Right cardiac atrium (tissue), 5 donors: ENCODE measurements at places on chromosomes 12 and 14.

DNA sequence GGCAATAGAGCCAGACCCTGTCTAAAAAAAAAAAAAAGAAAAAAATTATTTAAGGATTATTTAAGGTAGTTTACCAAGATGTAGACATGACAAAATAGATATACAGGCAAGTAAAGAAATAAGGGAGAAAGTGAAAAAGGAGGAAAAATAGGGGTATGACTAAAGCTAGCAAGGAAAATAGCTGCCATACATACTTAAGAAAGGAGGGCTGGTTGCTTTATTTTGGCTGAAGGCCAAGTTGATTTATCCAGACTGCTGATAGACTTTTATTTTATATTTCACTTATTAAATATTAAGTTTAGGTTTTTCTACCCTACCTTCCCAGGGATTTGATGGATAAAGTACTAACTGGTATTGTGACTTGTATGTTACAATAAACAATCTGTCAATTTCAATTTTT, 8.3 kb upstream of the AEBP2 start:
- DNase-seq = no peak

- no peak for DNase-seq
These were observed 306.1 kb upstream of the RGS6 start for GRCh38 chr14:71625891-71626701.

- no peak for DNase-seq
These were observed 242.2 kb upstream of the OR4E1 start for GRCh38 chr14:21915826-21916225.

DNA sequence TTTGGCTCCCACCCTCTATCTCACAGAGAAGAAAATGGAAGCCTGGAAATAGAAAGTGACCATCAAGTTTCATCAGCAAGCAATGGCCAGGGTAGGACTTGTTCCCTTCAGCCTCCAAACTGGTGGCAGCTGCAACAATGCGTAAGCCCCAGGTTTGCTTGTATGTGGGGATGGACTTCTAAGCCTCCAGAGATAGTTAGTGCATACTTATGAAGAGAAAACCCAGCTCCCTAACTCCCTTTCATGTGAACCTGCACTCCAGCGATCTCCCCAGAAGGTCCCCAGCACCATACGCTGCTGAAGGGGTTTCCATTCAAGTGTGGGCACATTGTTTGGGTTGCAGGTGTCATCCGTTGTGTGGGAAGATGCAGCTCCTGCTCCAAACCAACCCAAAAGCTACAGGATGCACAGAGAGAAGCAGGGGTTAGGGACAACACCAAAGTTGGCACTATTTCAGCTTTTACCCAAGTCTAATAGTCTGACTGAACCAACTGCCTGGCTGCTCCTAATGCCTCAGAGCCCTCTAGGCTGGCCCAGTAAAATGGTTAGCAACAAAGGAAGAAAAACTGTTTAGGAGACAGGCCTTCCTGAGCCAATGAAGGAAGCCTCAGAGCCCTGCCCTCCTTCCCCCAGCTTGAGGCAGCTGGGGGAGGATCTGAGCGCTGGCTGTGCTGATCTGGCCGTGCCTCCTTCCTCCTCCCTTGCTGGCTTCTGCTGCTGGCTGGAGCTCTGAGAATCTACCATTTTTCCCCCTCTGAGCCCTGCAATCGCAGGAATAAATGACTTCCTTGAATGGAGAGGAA, 12.3 kb downstream of the ZFP36L1 start:
- DNase-seq = peak; percentile 90

DNA sequence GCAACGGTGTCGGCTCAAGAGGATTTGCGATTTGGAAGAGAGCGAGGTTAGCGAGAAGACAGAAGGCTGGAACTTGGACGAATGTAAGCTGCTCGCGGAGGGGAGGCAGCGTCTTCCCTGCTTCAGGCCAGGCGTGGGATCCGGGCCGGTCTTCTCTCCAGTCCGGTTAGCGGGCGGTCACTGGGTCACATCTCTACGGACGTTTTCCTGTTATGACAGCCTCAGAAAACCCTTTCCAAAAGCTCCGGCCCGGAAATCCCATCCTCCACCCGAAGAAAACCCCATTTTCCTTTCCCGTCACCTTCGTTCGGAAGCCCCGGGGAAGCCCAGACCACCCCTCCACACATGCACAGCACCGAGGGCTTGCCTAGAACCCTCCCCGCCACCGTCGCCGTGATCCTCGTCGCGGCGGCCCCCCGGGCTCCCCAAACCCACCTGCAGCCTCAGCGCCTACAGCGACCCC, 268 bp downstream of the NDUFB1 start:
- peak; percentile 85 for DNase-seq

GRCh38 chr12:59066445-59066844, 146.1 kb upstream of the LRIG3 start:
- DNase-seq = no peak

DNA sequence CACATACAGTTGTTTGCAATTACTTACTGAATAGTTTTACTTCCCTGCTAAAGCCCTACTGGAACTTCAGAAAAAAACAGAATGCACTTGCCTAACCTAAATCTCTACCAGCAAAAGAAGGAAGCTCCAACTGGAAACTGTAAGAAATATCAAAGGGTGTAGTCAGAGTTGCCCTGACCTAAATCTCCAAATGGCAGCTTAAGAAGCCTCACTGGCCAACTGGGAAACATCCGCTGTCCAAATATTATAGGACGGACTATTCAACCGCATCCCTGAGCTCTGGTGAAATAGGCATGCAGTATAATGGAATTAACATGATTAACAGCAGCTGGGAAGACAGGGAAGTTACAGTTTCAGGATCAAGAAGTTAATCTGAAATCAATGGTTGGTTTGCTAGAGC, 24.3 kb downstream of the ANAPC7 start:
- DNase-seq = no peak

DNA sequence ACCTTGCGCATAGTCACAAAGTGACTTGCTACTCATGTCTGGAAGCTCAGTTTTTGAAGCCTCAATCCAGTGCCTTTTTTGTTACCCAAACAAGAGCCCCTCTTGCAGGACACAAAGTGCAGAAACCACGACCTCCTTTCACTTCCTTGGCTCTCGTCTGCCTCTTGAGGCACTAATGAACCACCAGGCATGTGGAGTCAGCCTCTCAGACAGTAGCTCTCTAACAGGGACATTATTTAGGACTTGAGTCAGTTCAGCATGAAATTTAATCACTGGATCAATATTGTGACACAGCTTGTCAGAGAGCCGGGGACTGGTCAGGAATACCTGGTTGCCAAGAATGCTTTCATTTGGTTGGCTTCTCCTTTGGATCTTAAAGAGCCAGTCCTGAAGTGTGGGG, 46.7 kb downstream of the HSPB8 start:
- DNase-seq = no peak
